ENCODE measurements at places on chromosomes 4 and X.

GRCh38 chr4:34486461-34487363, 1757.6 kb downstream of the ARAP2 start:
- no peak for DNase-seq

GRCh38 chr4:147913137-147913536, 181.2 kb downstream of the ARHGAP10 start:
- DNase-seq: no peak

GRCh38 chrX:140163371-140164159, 198.2 kb upstream of the CXorf66 start:
- peak; percentile 2 for DNase-seq

GRCh38 chrX:41952102-41952501, 28.7 kb upstream of the CASK start:
- DNase-seq: no peak

GRCh38 chr4:143512978-143513313, 556 bp upstream of the SMARCA5 start:
- no peak for DNase-seq

DNA sequence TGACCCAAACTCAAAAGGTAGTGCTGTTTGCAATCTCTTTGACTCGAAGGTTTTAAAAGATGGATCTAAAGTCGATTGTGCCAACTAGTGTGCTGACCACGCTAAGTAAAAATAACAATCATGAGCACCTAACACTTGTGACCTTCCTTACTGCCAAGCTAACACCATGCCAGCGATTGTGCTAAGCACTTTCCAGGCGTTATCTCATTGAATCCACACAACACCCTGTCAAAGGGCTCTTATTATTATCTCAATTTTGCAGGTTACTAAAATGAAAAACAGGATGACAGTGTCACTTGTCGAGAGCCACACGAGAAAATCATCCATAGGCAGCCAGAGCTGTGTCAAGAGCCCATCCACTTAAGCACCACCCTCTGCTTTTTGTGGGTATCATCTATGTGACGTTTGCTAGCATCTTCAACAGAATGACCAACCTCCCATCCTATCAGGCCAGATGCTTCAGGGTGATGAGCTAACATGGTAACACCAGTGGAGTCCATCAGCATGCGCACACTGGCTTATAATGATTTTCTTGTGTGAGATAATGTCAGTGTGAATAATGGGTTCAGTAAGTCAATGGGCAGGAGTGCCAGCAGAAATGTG, 893 bp upstream of the GAB3 start:
- DNase-seq: no peak

GRCh38 chr4:147371661-147372060, 109.2 kb upstream of the EDNRA start:
- DNase-seq: peak; percentile 92

DNA sequence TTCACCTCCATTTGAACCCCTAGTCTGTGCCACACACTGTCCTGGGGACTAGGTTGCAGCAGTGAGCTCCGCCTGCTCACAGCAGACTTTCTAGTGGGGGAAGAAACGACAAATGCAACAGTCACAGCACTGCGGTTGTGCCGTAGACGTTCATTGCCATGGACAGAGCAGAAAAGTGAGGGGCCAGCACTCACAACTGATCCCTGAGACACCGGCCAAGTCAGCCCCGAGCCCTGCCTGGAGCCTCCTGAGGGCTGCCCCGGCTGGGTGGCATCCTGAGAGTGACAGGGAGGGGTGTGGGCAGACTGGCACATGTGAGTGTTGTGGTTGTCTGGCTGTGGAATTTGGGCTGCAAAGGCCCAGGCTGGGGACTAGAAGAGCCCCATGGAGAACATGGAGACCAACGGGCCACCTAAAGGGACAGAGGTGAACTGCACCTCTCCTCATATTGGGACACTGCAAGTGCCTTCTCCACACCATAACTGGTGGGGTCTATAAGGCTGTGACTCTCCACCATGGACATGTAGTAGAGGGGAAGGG, 4.6 kb downstream of the DUSP9 start:
- DNase-seq: no peak

GRCh38 chr4:27068151-27068867, 207.7 kb downstream of the STIM2 start:
- DNase-seq: no peak

DNA sequence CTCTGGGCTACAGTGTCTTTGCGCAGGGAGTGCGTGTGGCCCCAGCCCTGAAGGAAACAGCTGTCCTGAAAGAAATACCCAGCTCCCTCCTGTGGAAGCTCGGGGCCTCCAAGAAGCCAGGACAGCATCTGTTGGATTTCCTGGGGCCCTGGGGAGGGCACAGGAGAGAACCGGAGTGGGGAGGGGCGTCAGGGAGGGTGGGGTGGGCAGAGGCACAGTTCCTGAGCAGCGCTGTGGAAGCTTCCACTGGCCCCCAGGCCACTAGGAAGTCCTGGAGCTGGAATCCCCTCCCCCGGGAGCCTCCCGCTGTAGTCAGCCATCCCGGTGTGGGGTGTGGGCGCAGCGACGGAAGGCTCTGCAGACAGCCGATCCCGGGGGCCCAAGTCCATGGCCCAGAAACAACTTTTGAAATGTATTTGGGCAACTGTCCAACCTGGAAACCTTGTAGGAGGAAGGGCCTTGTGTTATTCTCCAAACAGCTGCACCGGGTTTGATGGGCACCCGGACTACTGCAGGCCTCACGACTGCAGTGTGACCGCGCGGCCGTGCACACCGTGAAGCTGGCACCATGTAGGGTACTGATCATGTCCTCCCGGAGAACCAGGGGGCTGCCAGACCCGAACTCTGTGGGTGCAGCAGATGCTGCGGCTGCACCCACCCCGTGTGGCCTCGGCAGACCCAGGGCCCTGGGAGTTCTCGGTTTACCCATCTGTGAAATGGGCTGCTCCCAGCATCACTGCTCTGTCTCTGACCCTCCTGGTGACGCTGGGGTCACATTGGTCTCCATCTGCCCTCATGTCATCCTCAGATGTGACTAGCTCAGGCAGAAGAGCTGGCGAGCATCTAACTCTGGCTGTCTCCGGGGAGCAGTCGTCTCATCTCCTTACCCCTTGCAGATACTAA, 68.5 kb upstream of the HMX1 start:
- no peak for DNase-seq

GRCh38 chr4:38275331-38276100, 315.3 kb downstream of the PTTG2 start:
- no peak for DNase-seq

DNA sequence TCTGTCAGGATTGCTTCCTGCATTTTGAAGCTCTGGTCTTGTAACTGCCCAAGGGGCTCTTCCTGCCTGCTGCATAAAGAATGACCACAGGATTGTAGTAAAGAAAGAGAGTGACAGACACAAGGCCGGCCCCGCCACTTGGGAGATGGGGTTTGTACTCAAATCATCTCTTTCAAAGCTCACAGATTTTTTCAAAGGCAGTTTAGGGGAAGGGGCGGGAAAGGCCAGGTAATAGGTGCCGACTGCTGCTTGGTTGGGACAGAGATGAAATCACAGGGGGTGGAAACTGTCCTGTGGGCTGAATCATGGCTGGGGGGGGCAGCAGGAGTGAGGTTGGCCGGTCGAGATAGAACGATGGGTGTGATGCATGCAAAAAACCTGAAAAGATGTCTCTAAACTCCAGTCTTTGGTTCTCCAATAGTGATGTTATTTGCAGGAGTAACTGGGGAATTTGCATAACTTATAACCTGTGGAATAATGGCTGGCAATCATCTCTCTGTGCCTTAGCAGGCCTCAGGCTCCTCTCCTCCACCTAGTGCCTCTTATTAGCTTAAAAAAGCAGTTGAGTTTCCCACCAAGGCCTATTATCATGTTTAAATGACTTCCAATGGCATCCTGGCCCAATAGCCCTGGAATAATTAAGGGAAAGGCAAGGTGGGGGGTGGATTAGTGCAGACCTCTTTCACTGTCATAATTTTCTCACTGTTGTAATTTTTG, 778.4 kb upstream of the FRG1 start:
- DNase-seq: no peak

GRCh38 chr4:71402616-71403015, 63.8 kb downstream of the SLC4A4 start:
- DNase-seq: no peak

GRCh38 chr4:156053174-156053573, 99.5 kb upstream of the CTSO start:
- no peak for DNase-seq

- no peak for DNase-seq
These were observed 1.3 kb downstream of the PRR32 start for GRCh38 chrX:126820700-126821420.

DNA sequence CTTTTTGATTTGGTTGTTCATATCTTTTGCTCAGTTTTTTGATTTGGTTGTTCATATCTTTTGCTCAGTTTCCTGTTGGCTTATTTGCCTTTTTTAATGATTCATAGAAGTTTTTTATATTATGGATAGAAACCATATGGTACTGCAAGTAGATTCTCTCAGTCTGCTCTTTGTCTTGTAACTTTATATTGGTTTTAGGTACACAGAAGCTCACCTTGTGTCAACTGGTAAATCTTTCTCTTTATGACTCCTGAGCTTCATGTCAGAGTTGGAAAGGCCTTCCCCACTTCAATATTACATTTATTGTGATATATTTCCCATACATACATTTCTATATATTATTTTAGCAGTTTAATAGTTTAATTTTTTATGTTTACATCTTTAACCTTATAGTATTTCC, 8.2 kb upstream of the VGLL1 start:
- DNase-seq: no peak

DNA sequence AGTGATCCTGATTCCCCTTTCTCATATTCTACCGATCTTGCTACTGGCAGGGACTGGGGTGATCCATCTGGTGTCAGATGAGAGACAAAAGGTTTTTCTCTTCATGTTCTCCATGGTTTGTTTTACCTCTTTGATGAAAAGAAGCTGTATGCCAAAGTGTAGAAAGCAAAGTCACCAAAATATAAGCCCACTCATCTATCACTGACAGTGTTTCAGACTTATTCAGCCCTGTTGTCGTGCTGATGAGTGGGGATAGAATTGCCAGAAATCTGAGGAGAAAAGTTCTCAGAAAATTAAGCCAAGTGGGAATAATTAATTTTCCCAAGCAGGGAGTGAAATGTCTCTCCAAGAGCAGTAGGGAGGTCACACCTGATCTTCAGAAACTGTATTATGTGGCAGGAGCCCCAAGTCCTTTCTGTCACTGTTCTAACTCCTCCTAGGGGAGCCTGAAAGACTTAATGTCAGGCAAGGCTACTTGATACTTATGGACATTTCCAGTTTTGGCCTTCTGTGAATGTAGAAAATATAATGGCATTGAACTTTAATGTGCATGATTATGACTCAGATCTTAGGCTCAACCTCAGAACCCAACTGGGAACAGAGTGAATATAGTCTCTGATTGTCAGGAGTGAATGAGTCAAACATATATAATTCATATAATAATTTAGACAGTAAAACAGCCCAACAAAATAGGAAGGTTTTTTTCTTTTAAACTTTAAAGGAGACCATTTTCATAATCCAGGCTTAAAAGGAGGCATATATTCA, 298.1 kb downstream of the ANKRD50 start:
- DNase-seq: no peak

DNA sequence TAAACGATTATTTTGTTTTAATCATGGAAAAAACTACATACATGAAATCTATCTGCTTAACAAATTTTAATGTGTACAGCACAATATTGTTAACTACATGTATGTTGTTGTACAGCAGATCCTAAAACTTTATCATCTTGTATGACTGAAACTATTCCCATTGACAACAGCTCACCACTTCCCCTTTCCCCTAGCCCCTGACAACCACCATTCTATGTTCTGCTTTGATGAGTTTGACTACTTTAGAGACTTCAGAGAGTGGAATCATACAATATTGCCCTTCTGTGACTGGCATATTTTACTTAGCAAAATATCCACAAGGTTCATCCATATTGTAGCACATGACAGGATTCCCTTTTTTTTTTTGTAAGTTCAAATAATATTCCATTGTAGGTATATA, 185.9 kb downstream of the CFAP299 start:
- no peak for DNase-seq

- DNase-seq: no peak
These were observed 102.5 kb downstream of the DCHS2 start for GRCh38 chr4:154389148-154389547.

DNA sequence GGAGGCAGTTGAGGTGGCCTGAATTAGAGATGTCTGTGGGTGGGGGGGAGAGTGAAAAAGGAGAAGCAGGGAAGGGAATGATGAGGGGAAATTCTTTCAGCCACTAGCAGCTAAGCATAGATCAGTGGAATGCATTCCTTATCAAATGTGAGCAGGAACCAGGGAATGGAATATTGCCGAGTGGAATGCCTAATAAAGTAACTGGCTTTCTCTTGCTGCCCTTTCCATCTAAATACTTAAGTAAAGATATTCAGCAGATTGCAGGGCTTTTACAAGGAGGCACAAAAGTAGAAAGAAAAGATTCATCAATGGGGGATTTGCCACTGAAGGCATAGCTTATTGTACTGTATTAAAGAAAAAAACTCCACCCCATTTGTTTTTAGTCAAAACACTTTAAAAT, 263.0 kb upstream of the RPS6KA3 start:
- DNase-seq: no peak

DNA sequence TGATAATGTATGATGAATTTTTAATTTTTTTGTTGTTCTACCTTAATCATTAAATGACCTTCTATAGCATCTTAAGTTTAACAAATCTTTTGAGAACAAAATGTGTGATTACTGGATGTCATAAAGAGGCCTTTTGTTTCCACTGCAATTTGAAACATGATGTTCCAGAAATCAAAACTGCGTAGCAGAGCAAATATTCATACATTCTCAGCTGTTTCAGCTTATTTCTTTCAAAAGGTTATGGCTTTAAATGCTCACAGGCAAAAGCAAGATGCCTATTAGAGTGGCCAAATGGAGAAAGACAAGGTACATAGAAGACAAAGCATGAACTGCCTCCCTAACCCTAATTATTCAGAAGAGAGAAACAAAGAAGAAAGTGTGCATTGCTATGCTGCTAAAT, 233.0 kb upstream of the SLC7A11 start:
- DNase-seq: no peak

- no peak for DNase-seq
These were observed 14.0 kb upstream of the GLOD5 start for GRCh38 chrX:48747415-48748016.

DNA sequence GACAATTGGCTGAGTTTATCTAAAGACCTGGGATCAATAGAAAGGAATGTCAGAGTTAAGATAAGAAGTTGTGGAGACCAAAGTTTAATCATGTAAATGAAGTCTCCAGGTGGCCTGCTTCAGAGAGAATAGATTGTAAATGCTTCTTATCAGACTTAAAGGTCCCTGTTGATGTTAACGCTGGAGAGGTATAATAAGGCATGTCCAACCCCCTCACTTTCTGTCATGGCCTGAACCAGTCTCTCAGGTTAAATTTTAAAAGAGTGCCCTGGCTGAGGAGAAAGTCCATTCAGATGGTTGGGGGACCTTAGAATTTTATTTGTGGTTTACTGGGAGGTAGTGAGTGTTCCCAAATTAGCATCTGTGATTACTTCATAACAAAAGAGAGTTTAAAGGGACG, 86.7 kb downstream of the AKAP4 start:
- no peak for DNase-seq

DNA sequence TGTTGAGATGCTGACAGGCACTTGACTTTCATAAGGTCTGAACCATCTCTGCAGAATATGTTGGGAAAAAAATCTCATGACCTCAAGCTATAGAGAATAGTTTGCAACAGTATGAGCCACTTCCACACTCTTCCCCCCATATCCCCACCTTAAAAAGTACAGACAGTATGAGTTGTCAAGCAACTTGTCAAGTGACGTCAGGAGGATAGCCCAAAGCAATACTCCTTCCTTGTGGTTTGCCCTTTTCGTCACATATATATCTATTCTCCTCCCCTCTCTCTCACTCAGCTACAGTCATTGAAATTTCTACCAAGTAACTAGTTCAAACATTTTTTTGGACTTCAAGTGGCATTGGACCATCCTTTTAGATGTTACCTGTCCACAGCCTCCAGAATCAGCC, 67.7 kb downstream of the MCF2 start:
- DNase-seq: no peak

Measured in cardiac fibroblast (primary cell).